Stimulated activated CD4-positive, alpha-beta T cell treated with anti-CD3 and anti-CD28 coated beads, Interleukin-12 subunit alpha, Interleukin-12 subunit beta, amount 100 ng/mL, for 48 hours (primary cell): ENCODE measurements at places on chromosomes 5 and 9.

- DNase-seq = no peak
Measured at GRCh38 chr9:117169089-117169621, 245.7 kb downstream of the ASTN2 start.

GRCh38 chr5:135830384-135830700, 4.1 kb upstream of the SLC25A48 start:
- no peak for DNase-seq

GRCh38 chr9:134493461-134494272, 147.9 kb upstream of the COL5A1 start:
- no peak for DNase-seq

DNA sequence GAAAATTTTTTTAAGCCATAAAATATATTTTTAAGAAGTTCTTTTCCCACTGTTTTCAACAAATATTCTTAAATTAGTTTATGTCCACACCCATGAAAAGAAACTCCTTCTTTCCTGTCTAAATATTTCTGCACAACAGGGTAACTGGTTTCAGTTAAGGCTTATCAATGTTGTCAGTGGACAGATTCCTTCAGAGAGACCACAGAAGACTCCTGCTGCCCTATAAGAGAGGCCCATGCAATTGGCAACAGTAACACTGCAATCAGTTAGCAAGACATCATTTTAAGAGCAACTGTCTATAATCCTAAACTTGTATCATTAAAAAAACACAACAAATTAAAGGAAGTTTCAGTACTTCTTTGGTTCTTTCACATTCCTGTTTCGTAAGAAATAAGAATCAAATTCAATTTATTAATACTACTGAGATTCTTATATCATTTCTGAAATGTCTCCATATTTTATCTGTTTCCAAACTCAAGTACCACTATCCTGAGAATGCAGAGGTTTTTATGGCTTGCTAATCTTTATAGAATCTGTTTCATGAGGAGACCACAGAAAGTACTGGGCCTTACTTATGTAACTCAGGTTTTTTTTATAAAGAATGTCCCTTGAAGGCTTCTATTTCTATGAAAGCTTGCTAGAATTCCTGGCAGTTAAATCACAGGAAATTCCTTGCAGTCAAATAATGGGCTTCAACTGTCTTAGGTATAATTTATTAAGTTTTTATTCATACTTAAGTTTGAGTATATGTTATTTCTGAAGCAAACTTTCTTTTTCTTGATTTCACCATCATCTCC, 240.2 kb downstream of the RFX3 start:
- DNase-seq = no peak

DNA sequence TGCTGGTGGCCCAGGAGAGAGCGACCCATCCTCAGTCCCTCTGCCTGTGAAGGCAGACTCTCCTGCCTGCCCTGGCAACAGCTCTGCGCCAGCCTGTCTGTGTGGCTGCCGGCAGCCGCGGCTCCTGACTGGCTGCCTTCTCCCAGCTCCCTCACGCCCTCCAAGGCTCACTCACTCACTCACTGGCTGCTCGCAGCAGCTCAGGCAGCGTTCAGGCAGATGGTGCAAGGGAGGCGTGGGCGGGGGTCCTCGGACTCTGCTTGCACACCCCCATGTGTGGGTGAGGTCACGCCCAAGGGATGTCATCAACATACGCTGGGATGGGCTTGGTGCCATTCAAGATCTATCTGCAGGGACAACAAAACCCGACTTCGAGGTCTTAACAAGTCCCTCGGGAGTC, 66.7 kb downstream of the DAB2IP start:
- no peak for DNase-seq
